ENCODE measurements at places on chromosomes 2 and 18. TPM values are rescaled to one million over a fixed set of nuclear protein-coding genes. Genes with fewer than 3 reads are reported as not detected.

- DNase-seq, result no peak
These were observed 342.2 kb downstream of the RND3 start for GRCh38 chr2:150145299-150145692.

DNA sequence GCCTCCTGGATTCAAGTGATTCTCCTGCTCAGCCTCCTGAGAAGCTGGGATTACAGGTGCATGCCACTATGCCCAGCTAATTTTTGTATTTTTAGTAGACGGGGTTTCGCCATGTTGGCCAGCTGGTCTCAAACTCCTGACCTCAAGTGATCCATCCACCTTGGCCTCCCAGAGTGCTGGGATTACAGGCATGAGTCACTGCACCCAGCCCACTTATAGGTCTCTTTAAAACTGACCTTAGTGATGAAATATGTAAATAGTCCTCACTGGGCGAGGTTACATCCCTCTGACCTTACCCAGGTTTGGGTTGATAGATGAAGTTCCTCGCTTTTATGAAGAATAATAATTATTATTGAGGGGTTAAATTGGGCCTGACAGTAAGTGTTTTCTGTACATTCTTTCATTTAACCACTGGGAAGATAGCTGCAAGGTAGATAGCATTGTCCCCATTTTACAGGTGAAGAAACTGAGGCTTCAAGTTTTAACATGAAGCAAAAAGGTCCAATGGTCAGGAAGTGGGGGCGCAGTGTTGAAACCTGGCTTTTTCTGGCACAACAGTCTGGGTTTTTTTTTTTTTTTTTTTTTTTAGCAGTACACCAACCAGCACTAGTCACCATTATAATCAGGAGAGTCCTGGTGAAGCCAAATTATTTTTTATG is 174.8 kb upstream of the EPAS1 start:
- DNase-seq, result no peak

GRCh38 chr18:59779979-59780378 is 82.8 kb upstream of the CCBE1 start:
- DNase-seq, result no peak

GRCh38 chr2:131966256-131966655 is 195.5 kb downstream of the ANKRD30BL start:
- no peak for DNase-seq

DNA sequence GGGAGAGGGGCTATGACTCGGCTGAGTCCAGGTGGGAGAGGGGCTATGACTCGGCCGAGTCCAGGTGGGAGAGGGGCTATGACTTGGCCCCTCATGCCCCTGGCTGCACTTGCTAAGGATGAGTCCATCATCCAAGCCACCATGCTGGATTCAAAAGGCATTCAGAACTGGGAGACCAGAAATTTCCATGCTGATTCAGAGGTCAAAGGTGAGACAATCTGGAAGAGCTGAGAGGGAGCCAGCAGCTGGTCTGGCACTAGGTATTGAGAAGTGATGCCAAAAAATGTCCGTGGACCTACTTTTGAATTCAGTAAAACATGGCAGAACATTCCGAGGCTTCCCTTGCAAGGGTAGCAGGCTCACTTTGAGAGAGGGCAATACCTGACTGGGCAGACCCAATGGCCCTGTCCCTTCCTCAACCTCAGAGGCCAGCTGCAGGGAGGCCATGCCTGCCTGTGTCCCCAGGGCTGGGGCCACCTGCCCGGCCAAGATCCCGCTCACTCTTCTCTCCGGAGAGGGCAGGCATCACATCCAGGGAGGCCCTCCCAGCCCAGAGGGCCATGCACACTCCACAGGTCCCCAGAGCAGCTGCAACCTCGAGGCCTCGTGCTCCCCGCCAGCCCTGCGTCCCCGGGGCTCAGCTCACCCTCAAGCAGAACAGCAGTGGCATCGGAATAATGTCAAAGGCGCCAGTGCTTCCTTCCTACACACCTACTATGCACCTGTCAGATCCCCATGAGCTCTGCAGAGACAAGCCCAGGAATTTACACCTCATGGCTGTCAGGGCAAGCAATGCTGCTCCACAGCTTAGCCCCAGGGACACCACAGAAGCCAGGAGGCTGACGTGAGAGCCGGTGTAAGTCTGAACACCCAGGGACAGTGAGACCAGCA is 80.2 kb upstream of the GPC1 start:
- no peak for DNase-seq

- no peak for DNase-seq
These were observed 147.2 kb upstream of the NFATC1 start for GRCh38 chr18:79248495-79249060.

CAVIN2 gene
- 47.9 TPM for total RNA-seq

PSMD14 gene
- 34.3 TPM for total RNA-seq
